ENCODE measurements at places on chromosomes 5 and 9. TPM values are rescaled to one million over a fixed set of nuclear protein-coding genes. Genes with fewer than 3 reads are reported as not detected.

The JAKMIP2 gene
- total RNA-seq: 1.4 TPM

The MZB1 gene
- 97.8 TPM for total RNA-seq

The MED27 gene
- total RNA-seq: 22.4 TPM

The PAEP gene
- not detected for total RNA-seq

The THBS4 gene
- total RNA-seq: 0.34 TPM

The PCDHA11 gene
- 0.13 TPM for total RNA-seq

The CXCL14 gene
- total RNA-seq: 10.3 TPM

The BSPRY gene
- 0.54 TPM for total RNA-seq

The SOHLH1 gene
- not detected for total RNA-seq

The EIF4E1B gene
- total RNA-seq: not detected

The LURAP1L gene
- 19.7 TPM for total RNA-seq

The SLC34A1 gene
- not detected for total RNA-seq

The PCDHA1 gene
- not detected for total RNA-seq

The STING1 gene
- total RNA-seq: 130 TPM

The ECM2 gene
- 0.34 TPM for total RNA-seq

The LCNL1 gene
- 2.4 TPM for total RNA-seq

The DNAJC21 gene
- 22.9 TPM for total RNA-seq

DNA sequence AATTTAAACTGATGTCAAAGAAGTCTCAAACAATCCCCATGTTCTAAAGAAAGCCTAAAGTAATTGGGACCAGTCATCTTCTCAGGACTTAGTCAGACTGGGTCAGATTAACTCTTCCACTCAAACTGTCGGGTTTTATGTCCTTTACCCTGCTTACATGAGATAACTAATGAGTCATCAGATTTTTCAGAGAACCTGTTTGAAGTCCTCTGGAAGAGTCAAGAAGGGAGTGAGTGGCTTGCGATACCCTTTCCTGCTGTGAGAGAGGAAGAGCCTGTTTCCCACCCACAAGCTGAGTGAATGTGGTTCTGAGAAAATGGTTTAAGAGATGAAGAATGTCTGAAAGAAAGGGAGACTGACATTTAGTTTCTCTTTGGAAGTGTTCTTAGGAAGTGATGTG, 1866.7 kb upstream of the C9orf72 start:
- DNase-seq: no peak

GRCh38 chr5:91053741-91054025, 329.4 kb downstream of the ARRDC3 start:
- no peak for DNase-seq

- no peak for DNase-seq
Observed at GRCh38 chr5:156947925-156948324, 15.1 kb downstream of the TIMD4 start.

- DNase-seq: peak; percentile 68
Observed at GRCh38 chr9:89458768-89459496, 39.0 kb downstream of the SEMA4D start.

DNA sequence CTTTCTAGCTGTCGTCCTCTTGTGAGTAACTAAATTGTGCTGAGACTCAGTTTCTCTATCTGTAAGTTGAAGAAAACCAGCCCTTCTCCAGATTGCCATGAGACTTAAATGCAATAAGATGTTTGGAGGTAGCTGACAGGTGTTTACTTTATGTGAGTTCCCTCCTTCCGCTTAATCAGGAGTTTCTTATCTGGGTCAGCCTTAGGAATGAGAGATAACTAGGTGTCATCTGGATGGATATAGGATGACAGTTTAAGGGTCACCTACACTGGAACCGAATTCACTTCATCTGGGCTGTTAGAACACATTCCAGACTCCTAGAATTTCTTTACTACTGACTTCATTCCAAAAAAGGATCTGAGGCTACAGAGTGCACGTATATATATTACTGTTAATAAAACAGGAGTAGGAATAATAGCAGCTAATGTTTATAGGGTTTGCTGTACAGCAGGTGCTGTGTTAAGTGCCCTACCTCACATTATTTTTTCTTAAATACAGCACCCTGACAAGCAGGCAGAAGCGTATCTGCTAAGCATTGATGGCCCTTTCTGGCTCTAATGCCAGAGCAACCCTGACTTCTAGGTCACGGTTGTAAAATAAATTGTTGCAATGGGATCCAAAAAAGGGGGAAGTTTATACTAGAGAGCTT, 30.0 kb upstream of the CPEB4 start:
- DNase-seq: no peak

- no peak for DNase-seq
Observed at GRCh38 chr9:35948451-35948850, 9.5 kb downstream of the OR2S2 start.

DNA sequence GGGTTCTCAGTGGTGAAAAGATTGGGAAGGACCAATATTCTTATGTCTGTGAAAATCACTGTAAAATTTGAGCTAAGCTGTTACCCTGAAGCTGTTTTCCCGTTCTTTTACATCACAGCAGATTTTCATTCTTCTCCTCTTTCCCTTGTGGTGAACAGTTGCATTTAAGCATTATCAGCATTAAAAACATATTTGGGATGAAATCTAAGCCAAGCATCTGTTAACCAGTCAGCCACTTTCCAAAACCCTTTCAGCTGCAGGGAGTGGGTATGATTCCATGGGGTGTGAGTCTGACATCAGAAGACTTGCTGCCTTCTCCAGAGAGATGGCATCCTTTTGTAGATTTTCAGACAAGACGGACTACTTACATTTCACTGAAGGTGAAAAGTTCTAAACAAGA, 97.2 kb downstream of the TRIO start:
- no peak for DNase-seq

- DNase-seq: no peak
Observed at GRCh38 chr5:32172923-32173266, 1.2 kb downstream of the GOLPH3 start.

- no peak for DNase-seq
Observed at GRCh38 chr5:157855404-157855994, 3.4 kb downstream of the CLINT1 start.

DNA sequence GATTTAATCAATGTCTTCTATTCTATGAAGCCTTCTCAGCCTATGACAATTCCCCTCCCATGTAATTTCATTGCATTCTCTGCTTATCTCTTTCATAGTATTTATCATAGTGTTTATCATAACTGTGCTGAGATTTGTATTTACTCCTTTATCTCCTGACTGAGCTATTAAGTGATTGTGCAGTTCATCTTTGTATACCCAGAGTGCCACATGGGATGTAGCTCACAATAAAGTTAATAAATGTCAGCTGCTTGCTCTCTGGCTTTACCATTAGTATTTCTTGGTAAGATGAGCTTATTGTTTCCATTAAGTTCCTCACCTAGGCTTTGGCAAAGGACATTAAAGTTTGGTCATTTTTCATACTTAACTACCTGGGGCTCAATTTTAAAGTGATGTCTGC, 275.1 kb upstream of the MPDZ start:
- DNase-seq: no peak

- no peak for DNase-seq
Observed at GRCh38 chr5:8229551-8229950, 360.6 kb downstream of the MTRR start.

GRCh38 chr5:131268758-131269370, 5.0 kb downstream of the CDC42SE2 start:
- DNase-seq: no peak

GRCh38 chr5:140630292-140631035, 2.5 kb downstream of the CD14 start:
- DNase-seq: no peak

GRCh38 chr9:2086971-2087370, 71.8 kb downstream of the SMARCA2 start:
- no peak for DNase-seq

- no peak for DNase-seq
Observed at GRCh38 chr5:161138751-161139455, 286.9 kb upstream of the ATP10B start.

GRCh38 chr5:44384816-44385215, 4.4 kb downstream of the FGF10 start:
- no peak for DNase-seq

DNA sequence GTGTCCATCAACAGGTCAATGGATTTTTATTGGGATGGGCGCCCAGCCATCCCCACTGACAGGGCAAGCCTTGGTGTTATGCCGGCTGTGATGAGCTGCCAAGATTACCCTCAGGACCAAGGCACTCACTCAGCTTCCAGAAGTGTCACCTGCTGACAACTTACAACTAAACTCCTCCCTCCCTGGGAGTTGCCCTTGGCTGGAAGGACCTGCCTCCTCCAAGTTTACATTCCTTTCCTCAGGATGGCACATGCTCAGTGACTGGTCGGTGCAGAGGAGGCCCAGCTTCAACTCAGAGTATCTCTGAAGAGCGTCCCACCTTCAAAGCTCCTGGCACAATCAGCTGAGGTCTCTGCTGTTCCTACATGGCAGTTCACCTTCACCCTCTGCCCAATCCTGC, 52.5 kb upstream of the ZBTB43 start:
- no peak for DNase-seq

Measured in spleen (tissue), 13 donors.